ENCODE measurements at places on chromosomes 13 and 19.
A peak's percentile ranks its signal among the peaks of the same experiment; 100 is the strongest.

GRCh38 chr19:10766671-10767201 is 48.9 kb downstream of the DNM2 start:
- no peak for DNase-seq

DNA sequence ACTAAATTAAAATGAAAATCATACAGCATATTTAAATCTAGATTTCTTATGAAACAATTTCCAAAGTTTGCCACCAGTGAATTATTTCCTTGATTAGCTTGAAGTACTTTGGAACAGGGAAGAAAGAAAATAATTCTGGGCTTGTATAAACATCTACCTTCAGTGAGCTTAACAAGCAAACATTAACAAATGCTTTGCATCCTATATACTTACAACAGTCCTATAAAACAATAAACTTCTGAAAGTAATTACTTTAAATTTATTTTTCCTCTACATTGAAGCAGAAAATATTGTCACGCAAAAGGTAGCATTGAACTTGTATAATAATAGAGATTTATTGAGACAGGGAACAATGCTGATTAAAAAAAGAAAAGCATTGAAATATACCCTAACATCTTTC is 164.8 kb downstream of the DACH1 start:
- no peak for DNase-seq

DNA sequence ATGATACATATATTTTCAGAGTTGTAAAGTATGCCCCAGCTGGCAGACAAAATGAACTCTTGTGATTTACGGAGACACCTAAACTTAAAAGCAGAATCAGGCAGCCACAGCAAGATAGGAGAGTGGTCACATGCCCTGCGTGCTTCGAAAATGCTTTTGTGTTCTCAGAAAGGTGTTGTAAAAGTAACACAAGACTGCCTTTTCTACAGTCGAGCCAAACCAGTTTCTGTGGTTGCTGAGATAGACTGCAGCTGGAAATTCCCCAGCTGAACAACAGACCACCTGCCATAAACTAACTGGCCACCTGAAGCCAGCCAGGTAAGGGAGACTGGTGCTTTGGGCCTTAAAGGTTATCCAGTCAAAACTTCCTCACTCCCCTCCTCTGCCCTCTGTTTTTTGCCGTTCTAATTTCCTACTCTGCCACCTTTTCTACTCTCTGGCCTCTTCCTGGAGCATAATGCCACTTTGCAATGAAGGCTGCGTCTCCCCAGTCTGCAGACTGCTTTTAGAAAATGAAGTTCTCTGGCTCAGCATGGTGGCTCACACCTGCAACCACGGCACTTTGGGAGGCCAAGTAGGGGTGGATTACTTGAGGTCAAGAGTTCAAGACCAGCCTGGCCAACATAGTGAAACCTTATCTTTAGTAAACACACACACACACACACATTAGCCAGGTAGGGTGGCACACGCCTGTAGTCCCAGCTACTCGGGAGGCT is 381.2 kb upstream of the SLITRK1 start:
- no peak for DNase-seq

GRCh38 chr13:59088716-59089115 is 1075.0 kb downstream of the DIAPH3 start:
- no peak for DNase-seq

- DNase-seq, result peak; percentile 23
These were observed 33.8 kb upstream of the GARRE1 start for GRCh38 chr19:34220472-34221063.

GRCh38 chr13:113495494-113496210 is 5.1 kb upstream of the DCUN1D2 start:
- no peak for DNase-seq

Data from stimulated activated CD8-positive, alpha-beta memory T cell treated with anti-CD3 and anti-CD28 coated beads, Interleukin-7, amount 100 ng/mL, for 24 hours (primary cell).